Hematopoietic multipotent progenitor cell treated with erythropoietin and hydrocortisone succinate and interleukin-3 and kit ligand, for 6 days (in vitro differentiated cells): ENCODE measurements at places on chromosomes 4 and X.
A peak's percentile ranks its signal among the peaks of the same experiment; 100 is the strongest.

GRCh38 chr4:181319629-181320028 is 923.6 kb upstream of the TENM3 start:
- DNase-seq: no peak

DNA sequence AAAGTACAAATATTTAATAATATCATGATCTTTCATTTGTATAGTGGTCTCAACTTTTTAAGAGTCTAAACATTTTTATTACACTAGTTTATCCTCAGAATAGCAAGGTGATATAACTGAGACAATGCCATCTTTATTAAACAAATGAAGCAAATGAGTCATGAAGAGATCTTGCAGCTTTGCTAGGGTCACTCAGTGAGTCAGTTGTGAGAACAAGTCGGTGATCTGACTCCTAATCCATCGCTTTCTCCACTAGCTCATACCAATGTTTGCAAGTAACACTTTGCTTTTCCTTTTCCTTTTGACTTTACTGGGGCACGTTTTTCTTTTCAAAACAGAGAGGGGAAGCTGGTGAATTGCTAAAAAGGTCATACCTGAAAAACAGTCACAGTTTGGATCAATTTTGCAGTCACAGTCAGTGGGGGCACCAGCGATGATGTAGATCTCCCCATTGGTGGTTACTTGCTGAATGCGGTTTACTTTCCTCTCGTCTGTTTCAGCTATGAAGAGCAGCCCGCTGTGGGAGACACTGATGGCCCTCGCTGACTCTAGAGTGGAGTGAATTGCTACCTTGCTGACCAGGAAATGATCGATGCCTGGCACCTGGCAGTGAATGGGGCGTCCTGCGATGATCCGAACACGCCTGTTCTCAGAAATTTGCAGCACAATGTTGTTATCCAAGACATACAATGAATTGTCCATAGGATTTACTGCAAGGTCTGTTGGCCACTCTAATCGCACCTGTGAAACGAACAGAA is 75.7 kb downstream of the SH2D1A start:
- no peak for DNase-seq

- DNase-seq: no peak
These were observed 58.1 kb upstream of the ADRA2C start for GRCh38 chr4:3708103-3708510.

DNA sequence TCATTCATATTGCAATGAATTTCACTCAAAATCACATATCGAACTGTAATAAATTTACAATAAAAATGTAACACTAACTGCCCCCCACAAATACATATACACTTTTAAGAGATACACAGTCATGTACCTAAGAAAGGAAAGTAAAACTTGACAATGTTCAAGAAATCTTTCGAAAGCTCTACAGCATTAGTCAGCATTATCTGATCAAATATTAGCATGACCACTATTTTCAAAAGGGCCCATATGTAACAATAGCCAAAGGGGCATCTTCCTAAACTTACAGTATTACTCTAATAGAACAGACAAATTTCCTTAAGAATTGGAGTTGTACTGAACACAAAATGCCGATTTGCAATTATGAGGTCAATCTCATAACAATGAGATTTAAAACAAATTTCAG is 51.8 kb downstream of the STX18 start:
- DNase-seq: no peak

- DNase-seq: no peak
These were observed at the start of gene NPFFR2 for GRCh38 chr4:72031868-72032608. Gene NPFFR2 (plus strand): TSS chr4:72032000. CDS start chr4:72128592, 96,592 bp downstream.

DNA sequence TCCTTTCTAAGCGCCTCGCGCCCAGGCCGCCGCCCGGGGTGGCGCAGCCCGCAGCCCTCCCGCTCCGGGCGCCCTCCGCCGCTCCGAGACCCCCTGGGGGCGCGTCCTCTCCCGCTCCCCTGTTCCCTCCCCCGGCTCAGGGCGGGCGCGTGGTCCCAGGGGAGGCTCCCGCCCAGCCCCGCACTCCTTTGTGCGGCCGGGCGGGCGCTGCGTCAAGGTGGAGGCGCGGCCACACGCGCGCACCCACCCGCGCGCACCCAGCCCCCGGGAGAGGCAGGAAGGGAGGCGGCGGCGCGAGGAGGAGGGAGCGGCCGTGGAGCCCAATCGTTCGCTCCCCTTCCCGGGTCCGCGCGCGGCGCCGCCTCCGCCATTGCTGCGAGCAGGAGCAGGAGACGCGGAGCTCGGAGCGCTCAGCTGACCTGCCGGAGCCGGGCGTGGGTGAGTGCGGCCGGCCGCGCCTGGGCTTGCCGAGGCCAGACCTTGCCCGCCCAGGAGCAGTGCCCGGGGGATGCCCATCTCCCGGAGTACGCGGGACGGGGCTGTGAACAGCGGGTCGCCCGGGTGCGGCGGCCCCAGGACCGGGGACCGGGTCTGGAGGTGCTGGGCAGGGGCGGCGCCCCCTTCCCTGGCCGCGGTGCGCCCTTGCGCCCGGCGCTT is at the start of gene NSG1:
TSS of gene NSG1 (plus strand) at position 367 of the 657 bp plus-strand sequence. CDS start 528 bp downstream, outside the sequence.
- peak; percentile 18 for DNase-seq

DNA sequence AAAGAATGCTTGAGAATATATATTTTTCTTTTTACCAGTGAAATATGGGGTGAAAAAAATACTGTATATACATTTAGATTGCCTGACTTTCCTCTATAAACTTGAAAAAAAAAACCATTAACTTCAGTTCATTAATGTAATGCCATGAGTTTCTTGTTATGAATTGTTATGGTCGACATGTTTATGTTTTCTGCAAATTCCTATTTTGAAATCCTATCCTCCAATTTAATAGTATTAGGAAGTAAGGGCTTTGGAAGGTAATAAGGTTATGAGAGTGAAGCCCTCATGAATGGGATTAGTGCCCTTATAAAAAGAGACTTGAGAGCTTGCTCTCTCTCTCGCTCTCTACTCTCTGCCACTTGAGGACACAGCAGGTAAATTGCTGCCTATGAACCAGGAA is 211.4 kb downstream of the LDB2 start:
- DNase-seq: no peak

- DNase-seq: no peak
These were observed 34.4 kb downstream of the BBS12 start for GRCh38 chr4:122766950-122767349.

- DNase-seq: peak; percentile 75
These were observed 2.5 kb downstream of the P2RY8 start for GRCh38 chrX:1534301-1535168.
